ENCODE measurements at places on chromosomes 16 and 17.

GRCh38 chr17:16912021-16912962 is 59.6 kb downstream of the TNFRSF13B start:
- peak; percentile 39 for DNase-seq

DNA sequence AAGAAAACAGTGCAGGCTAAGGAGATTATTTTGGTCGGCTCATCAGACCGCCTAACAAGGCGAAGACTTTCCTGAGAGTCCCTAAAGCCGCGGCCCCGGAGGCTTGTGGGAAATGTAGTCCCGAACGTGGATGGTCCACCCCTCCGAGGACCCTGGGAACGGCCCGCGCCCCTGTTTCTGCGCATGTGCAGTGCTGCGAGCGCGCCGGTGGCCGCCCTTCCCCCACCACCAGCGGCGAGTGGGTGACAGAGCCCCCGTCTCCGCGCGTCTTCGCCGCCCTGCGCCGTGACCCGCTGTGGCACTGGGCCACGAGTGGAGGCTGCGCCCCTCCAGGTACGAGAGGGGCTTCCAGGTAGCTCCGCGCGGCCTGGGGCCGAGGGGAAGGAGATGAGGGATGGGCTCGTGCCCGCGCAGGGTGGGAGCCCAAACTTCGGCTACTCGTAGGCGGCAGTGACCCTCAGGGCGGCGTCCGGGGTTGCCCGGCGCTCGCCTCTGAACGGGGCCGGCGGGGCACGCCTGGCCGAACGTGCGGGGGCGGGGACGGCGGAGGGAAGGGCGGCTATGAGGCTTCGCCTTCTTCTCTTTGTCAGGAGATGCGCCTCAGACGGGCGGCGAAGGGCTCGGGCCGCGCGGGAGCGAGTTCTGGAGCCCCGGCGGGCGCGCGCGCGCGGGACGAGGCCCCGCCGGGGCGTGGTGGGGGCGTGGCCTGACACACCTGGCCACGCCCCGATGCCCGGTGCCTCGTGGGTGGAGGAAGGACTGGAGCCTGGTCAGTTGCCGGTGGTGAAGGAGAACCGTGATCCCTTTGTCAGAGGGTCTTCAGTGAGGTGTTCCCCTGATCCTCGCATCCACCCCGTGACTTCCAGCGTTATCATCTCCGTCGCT is at the start of gene ZFP1:
Gene ZFP1, plus strand, starts transcription at position 214 of the 885 bp plus-strand sequence. CDS start 4,428 bp downstream, outside the sequence.
- peak; percentile 98 for DNase-seq

GRCh38 chr16:1908983-1909382 is 9.2 kb downstream of the HS3ST6 start:
- DNase-seq: no peak

- DNase-seq: no peak
These were observed 75.8 kb upstream of the CBX4 start for GRCh38 chr17:79914813-79915740.

DNA sequence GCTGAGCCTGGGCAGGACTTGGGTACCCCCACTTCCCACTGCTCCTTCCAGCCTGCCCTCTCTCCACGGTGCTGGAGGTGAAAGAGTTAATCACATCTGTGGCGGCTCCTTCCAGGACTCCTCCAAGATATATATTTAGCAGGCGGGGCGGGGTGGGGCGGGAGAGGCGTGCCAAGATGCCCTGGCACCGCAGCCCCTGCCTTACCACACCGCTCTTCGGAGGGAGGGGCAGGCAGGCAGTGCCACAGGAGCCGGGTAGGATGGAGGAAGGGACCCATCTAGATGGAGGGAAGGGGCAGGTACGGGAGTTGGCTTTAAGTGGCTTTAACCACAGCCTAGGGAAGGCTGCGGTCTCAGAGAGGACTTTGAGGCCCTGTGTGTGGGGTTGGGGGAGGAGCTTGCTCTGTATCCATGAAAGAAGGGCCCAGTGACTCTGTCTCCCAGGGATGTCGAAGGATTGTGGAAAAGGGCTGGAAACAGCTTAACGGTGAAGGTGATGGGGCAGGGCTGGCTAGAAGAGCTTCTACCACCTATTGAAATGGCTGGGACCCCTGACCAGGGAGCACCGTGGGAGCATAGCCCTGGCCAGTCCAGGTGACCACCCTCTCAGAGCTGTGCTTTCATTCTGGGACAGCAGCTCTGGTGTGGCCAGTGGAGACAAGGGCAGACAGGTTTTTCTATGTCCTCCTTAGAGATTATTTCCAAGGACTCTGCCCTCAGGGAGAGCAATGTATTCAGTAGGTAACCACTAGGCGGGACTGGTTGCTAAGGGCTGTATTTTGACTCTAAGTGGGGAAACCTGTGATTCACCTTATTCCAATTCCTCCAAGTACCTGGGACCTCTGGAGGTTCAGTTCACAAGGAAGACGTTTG is 13.0 kb downstream of the GPR142 start:
- peak; percentile 67 for DNase-seq

DNA sequence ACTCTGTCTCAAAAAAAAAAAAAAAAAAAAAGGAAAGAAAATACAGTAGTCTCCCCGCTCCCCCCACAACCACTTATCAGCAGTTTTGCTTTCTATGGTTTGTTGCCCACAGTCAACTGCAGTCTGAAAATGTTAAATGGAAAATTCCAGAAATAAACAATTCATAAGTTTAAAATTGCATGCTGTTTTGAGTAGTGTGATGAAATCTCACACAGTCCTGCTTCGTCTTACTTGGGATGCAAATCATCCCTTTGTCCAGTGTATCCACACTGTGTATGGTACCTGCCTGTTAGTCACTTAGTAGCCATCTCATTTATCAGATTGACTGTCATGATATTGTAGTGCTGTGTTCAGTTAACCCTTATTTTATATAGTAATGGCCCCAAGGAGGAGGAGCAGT is 41.5 kb downstream of the NF1 start:
- DNase-seq: no peak

GRCh38 chr16:62546701-62547100 is 510.5 kb upstream of the CDH8 start:
- no peak for DNase-seq

GRCh38 chr17:67126983-67127382 is 82.6 kb downstream of the CACNG1 start:
- no peak for DNase-seq

- no peak for DNase-seq
These were observed 102.4 kb downstream of the CCT6B start for GRCh38 chr17:34858591-34859565.

DNA sequence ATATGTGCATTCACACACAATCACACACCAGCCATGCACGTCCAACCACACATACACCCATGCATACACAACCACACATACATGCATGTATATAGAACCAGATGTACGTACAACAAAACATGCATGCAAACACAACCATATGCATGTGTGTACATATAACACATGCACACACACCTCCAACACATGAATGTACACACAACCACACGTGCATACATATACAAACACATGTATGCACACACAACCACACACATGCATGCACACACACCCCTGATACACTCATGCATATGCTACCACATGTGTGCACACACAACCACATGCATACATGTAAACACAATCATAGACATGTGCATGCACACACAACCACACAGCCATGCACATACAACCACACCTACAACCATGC is 52.0 kb upstream of the SDK2 start:
- DNase-seq: peak; percentile 18

DNA sequence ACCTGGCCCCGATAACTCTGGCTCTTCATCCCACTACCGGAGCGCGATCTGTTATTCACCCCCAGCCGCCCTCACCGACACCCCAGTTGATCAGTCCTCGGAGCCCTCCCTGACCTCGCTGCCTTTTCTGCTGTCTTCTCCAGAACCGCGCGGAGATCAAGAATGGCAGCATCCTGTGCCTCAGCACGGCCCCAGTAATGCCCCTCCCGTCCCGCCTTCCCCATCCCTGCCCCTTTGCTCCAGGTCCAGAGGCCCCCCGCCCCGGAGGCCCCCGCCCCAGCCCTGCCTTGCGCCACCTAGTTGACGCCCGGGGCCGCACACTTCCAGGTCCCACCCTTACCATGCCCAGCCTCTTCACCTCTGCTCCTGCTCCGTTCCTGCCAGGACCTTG is 872 bp downstream of the ELMO3 start:
- DNase-seq: peak; percentile 86

DNA sequence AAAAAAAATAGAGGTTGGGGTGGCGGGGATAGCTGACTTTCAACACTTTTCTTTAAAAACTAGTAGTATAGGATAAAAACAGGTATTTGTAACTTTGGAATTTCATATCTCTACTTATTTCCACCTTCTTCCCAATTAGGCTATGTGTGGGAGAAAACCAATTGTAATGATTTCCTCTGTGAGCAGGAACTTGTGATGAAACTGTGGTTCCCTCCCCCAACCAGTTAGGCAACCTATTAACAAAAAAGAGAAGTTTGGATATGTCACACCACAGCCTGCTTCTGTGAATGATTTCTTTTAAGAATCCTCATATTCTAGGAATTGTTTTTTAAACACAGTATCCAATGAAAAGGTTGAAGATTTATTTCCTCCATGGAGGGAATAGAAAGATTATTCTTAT is 1.9 kb downstream of the IGSF6 start:
- no peak for DNase-seq

GRCh38 chr16:56190677-56191155 is 573 bp upstream of the GNAO1 start:
- peak; percentile 83 for DNase-seq

- peak; percentile 64 for DNase-seq
These were observed 40.8 kb downstream of the METRNL start for GRCh38 chr17:83119987-83120864.

DNA sequence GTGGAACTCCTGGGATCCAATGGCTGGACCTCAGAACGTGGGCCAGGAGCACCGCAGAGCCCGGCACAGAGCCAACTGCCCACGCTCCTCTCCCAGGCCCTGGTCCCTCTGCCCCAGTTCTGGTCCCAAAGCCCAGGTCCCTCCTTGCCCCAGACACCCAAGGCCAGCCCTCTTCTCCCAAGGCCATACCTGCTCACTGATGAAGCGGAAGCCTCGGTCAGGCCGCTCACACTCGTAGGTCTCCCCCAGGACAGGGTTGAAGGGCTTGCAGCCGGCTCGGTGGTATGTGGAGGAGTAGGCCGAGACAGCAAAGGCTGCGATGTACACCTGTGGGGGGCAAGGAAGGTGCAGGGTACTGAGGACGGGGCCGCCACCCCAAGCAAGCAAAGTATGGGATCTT is 8.5 kb downstream of the OSBPL7 start:
- DNase-seq: peak; percentile 30

DNA sequence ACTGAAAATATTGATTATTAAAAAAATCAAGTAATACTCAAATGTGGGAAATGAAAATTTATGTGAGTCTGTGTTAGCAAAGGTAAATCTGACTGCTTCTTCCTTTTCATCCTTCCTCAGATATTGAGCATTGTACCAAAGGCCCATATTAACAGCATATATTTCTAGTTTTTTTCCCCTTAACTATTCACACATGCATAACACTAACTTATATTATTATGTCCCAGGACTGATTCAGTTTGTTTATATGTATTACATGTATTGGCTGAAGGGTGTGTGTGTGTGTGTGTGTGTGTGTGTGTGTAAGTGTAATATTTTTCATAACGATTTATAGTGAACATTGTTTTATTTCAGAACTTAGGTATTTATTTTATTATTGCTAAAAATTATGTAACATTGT is 74.2 kb downstream of the BCAS3 start:
- no peak for DNase-seq

- DNase-seq: peak; percentile 57
These were observed 13.2 kb downstream of the TMEM11 start for GRCh38 chr17:21200590-21201297.

- no peak for DNase-seq
These were observed 1466.0 kb downstream of the CDH11 start for GRCh38 chr16:63655846-63656245.

DNA sequence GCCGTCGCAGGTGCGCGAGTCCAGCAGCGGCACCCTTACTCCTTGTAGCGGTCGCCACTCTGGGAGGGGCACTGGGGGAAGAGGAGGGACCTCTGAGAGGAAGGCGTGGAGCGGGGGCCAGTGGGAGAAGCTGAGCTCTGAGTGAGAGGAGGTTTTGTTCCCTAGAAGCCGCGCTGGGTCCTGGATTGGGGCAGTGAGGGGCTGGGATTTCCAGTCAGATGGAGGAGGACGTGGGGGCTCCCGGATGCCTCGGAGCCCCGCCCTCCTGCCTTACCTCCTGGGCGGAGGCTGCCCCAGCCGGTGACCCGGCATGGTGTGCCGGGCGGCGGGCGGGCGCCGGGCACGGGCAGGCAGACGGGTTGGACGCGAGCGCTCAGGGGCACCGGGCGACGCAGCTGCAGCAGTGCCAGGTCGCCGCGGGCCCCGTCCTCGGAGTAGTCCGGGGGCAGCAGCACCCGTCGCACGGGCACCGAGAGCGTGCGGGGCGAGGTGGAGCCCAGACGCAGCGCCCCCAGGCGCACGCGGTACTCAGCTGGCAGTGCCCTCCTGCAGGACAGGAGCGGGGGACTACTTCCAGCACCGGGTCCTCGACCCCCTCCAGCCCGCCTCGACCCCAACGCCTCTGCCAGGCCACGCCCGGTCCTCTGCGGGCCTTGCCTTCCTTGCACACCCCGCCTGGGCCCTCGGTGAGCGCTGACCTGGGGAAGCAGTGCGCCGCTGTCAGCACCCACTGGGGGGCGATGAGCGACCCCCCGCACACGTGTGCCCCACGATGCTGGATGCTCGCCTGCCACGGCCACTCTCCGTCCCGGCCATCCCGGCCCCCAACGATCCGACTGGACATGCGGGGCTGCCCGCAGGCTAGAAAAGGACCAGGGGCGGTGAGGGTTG is 2.0 kb downstream of the PRSS33 start:
- DNase-seq: peak; percentile 44

DNA sequence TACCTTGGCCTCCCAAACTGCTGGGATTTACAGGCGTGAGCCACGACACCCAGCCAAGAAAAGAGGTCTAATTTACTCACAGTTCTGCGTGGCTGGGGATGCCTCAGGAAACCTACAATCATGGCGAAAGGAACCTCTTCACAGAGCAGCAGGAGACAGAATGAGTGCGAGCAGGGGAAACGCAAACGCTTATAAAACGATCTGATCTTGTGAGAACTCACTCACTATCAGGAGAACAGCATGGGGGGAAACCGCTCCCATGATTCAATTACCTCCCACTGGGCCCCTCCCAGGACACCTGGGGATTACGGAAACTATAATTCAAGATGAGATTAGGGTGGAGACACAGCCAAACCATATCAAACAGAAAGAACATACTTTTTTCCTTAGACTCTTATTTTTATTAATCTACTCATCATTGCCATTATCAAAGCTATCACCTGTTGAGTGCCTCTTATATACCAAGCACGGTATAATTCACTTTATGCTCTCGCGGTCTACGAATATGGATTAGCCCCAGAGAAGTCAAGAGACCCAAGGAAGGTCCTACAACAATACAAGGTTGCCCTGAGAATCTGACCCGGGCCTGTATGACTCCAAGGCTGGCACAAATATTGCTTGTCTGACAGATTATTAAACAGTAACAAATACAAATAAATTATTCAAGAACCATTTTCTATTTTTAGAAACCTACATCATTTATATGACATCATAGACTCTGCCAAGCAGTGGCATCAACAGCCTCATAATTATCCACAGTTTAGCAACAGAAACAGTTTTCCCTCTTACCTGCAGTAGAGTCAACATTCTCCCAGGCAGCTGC is 2.4 kb downstream of the POLR3K start:
- DNase-seq: no peak

GRCh38 chr17:57971572-57971971 is 16.4 kb upstream of the CUEDC1 start:
- peak; percentile 36 for DNase-seq
